ENCODE measurements at places on chromosomes 1 and 21.

GRCh38 chr21:45533846-45534635, 8.2 kb downstream of the SLC19A1 start:
- DNase-seq = no peak

DNA sequence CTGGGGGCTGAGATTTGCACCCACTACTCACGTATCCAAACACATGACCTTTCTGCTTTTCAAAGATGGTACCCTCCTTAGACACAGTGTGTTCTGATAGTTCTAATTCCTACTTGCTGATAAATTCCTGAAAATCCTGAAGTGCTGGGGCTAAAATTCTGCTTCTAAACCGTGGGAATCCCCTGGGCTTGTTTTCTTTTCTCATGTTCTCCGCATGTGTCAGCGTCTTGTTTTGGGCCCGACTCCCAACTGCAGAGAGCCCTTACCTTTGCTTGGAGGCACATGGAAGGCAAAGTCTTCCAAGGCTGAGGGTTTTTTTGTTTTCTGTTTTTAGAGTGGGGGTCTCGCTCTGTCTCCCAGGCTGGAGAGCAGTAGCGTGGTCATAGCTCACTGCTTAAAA, 27.2 kb downstream of the PSMG1 start:
- DNase-seq = no peak

- DNase-seq = no peak
Observed at GRCh38 chr1:230281556-230281955, 144.6 kb downstream of the PGBD5 start.

DNA sequence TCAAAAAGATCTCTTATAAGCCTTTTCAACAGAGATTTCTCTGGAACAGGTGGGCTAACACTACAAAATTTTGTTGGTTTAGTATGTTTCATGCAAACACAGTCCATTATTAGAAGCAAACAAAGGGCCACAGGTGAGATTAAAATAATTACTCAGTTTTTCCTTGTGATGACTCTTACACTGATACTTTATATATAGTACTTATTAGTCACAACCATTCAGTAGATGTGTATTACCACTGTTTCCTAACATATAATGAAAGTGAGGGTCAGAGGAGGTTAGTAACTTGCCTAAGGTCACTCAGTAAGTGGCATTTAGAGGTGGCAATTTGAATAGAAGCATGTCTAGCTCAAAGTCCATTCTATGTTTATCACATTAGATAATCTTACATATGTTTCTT, 44.2 kb downstream of the CYYR1 start:
- DNase-seq = no peak

DNA sequence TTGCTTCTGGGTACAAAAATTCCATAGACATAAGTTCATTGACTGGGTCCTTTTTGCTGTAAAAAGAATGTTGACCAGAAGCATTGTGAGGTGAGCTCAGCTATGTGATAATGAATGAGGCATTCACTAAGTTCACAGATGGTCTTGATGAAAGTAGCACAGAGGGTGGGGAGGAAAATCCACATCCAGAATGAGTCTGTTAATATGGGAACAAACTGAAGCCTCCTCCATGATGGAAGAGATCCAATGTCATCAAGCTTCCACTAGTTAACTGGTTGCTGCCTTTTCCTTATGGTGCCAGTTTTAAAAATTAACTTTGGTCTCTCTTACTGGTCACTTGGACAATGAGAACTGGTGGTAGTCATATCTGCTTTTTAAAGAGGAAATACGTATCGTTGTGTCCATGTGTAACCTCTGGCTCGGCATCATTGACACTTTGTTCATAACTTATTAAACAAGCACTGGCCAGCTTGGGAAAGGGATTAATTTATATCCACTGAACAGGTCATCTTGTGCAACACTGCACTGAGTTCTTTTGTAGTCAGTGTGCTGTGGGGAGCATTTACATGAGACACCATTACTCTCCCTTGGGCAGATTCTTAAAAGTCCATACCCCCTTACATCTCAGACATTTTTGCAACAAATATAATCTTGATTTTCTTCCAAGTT, 88.6 kb downstream of the ADAMTS1 start:
- DNase-seq = no peak

DNA sequence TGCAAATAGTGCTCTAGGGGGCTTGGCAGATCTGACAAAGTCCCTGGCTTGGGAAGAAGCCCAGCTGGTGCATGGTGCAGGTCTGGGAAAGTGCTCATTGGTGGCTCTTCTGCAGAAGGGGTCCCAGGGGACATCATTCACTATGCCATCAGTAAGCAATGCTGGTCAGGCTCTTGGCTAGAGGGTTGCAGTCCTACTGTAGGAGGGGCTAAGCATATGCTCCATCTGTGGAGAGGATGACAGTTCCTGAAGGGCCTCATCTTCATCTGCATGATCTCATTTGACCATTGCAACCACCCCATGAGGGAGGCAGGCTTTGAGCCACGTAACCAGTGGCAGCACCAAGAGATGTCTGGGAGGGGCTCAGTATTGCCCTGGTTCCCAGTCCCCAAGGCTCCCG, 31.5 kb upstream of the VASH2 start:
- DNase-seq = no peak

GRCh38 chr1:18868801-18869424, 9.5 kb upstream of the TAS1R2 start:
- no peak for DNase-seq

DNA sequence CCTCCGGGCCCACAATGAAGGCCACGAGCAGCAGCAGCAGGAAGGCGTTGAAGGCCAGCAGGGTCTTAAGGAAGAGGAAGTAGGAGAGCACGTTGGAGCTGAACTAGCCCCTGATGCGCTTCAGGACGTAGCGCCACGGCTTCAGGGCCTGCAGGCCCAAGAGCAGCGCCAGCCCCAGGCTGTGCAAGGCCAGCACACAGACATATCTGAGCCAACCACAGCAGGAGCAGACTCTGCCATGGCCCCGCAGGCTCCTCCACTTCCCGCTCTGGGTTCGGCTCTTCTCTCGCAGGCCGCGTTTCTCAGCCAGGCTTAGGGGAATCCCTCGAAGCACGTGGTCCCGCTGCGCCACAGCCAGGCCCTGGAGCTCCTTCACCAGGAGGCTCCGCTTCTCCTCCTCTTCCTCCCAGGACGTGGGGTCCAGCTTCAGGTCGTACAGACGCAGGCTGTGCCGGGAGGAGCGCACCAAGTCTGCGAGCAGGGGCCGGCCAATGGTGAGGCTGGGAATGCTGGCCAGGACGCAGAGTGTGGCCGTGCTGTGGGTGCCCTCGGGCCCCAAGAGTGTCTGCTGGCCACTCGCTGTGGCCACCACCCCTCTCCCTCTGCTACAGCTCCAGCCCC, 41.7 kb downstream of the ZNF691 start:
- DNase-seq = no peak

DNA sequence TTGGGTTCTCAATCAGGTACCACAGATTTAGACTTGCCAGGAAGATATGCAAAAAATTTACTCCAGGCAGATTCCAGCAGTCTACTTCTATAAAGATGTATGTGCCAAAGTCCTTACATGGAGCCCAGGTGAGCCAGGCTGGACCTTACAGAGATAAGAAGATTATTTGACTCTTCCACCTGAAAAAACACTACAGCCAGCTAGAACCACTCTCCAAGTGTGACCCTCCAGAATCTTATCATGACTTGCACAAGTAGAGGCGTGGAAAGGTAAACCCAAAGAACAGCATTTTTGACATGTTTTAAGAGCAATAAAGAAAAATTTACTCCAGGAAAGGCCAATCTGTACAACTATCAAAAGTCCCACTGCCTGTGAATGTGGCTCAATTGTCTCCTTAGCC, 146.8 kb upstream of the DPT start:
- no peak for DNase-seq

DNA sequence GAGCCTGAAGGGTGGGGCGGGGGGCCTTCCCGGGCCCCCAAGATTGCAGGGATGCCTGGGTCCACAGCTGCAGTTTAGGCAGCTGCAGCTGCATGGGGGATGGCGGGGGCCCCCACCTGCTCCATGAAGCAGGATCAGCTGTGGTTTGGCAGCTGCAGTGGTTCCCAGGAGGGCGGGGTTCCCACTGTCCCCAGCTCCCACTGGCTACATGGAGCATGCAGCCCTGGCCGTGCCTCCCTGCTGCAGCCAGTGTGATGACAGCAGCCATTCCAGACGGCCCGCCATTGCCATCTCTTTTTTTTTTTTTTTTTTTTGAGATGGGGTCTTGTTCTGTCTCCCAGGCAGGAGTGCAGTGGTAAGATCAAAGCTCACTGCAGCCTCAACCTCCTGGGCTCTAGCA, 992 bp upstream of the C1QA start:
- DNase-seq = no peak

- no peak for DNase-seq
Observed at GRCh38 chr1:246781212-246781611, 57.0 kb downstream of the SCCPDH start.
